Stimulated activated CD8-positive, alpha-beta memory T cell treated with anti-CD3 and anti-CD28 coated beads, Interleukin-4, amount 100 ng/mL, for 24 hours (primary cell): ENCODE measurements at places on chromosomes 16 and 17.

DNA sequence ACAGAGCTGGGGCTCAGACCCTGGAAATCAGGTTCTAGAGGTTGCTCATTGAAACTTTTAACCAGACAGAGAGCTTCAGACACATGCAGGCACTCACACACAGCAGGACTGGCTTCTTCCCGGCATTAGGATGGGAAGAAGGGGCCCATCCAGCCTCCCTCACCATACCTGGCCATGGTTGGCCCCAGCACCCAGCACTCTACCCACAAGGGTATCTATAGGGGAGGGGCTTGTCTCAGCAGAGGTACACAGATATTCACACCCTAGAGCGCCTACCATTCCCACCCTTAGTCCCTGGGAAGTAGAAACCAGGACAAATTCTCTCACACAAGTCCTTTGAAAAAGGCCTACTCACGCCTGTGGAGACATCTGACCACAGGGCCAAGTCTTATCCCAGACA, 20.5 kb upstream of the CCL2 start:
- DNase-seq, result no peak

DNA sequence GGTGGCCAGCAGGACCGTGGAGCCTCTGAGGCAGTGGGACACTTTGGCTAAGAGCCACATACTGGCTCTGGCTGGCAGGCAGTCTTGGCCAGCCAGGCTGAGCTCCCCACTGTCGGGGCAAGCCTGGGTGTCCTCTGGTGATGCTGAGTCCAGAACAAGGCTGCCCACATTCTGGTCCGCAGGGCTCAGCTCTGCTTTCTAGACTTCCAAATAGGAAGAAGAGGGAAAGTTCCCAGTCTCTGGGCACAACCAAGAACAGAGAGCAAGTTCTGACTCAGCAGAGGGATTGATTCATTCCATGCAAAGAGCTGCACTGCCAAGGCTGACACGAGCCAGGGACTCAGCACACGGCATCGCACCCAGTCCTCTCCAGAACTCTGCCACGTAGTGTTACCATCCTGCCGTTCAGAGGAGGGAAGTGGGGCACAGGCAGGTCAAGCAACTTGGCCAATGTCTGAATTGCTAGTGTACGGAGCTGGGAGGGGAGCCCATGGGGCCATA, 58.9 kb downstream of the NOS2 start:
- no peak for DNase-seq

DNA sequence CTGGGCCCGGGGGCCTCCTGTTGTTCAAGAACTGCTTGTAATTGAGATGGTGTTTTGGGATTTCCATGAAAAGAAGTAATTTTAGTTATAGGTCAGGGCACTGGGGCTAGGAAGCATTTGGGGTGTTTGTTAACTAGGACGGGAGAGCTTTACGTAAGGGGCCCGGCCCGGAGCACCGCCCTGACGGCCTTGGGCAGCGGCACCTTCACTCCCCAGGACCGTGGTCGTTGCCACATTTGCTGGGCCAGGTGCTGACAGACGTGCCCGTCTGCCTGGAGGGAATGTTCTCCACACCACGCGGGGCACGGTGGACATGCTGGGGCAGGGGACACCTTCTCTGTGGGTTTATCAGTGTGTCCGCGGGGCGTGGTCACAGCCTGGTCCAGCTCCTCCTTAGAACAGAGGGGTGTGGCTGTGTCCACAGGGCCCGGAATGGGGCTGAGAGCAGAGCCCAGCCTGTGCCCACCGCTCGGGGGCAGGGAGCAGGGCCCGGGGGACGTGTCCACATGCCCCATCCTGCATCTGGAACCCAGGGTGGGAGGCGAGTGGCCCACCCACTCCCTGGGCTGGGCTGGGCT, 57.7 kb downstream of the BAIAP2 start:
- no peak for DNase-seq

DNA sequence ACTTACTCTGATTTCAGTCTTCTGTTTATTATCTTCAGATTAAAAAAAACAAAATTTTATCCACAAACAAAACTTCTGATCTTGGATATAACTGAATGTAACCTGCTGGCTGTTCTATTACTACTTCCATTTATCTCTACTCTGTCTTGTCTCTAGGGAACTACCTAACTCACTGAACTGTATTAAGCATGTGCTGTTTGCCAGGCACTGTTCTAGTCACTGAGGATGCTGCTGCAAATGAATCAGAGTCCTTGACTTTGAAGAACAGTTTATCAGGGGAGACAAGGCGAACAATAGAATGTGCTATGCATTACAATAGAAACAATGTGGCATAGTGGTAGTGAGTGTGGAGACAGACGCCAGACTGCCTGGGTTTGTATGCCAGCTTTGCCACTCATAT, 2.3 kb upstream of the ANKRD40 start:
- DNase-seq, result no peak

DNA sequence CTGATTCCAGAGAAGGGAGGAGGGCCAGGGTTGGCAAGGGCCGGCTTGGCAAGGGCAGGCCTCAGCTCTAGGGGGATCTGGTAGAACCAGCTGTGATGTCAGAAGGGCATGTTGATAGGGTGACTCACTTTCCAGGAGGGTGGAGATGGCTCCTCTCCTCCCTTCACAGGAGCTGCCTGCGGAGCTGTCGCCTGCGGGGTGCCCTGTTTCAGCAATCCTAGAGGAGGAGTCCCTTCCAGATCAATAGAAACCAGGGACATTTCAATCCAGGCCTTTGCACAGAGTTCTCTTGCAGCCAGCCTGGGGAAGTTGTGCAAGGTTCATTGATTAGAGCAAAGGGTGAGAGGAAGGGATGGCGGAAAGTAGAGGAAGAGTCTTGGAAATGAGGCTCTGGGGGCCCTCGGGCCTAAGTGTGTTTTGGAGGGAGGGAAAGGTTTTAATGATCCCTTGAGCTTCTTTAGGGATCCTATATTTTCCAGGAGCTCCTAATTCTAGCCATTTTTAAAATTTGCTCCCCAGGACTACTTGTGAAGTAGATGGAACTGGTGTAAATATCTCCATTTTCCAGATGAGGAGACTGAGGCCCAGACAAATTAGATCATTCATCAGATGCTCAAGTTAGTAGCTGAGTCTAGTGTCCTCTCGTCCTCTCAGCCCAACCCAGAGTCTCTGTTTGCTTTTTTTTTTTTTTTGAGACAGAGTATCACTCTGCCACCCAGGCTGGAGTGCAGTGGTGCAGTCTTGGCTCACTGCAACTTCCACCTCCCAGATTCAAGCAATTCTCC, 24.8 kb upstream of the CSNK2A2 start:
- DNase-seq, result no peak

DNA sequence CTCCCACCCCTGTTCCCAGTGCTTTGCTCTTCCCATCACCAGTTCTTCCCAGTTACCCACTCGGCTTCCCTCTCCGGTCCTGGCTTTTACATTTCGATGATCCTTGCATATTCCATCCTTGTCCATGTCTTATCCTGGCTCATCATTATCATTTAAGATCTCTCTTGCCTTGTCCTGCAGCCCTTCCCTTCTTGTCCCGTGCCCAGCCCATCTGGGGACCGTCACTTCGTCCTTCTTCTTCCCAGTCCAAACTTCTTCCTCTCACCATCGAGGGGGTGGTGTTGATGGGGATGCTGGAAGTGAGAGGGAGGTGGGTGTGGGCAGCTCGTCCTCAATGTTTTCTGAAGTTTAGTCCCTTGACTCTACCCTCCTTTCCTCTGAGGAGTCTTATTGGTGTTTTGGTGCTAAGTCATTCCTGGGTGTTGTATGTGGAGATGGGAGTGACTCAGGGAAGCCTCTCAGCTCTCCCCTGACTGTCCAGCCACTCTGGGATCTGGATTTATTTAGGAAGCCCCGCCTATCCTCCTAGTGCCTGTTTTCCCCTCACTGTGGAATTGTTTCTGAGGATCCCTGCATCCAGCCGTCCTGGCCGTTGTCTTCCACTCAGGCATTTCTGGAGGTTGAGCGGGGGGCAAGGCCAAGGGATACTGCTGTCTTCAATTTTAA, 975 bp downstream of the SNX29 start:
- DNase-seq, result no peak
